ENCODE measurements at places on chromosomes 12 and 14.

- no peak for DNase-seq
These were observed 15.1 kb downstream of the ZDHHC22 start for GRCh38 chr14:77126461-77126990.

GRCh38 chr12:48005001-48005749 is 899 bp upstream of the COL2A1 start:
- DNase-seq, result no peak

DNA sequence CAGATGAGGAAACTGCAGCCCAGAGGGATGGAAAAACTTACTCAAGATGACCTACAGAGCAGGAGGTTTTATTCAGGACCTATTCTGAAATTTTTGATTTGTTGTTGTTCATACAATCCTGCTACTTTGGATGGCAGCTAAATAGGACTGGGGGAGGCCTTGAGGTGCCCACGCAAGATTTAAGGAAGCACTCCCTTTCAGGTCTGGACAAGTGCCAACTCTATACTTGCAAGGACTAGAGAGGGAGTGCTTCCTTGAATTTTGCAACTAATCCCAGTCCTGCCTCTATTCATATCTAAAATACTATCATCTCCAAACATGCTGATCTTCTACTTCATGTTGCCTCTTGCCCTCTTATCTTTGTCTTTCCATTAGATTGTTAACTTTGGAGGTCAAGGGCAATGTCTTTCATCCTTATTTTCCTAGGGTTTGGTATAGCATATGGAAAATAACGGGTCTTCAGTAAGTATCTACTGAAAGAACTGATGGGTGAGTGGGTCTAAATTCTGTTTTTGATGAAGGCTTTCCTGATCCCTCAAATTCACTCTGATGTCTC is 28.6 kb upstream of the PPM1H start:
- DNase-seq, result no peak

DNA sequence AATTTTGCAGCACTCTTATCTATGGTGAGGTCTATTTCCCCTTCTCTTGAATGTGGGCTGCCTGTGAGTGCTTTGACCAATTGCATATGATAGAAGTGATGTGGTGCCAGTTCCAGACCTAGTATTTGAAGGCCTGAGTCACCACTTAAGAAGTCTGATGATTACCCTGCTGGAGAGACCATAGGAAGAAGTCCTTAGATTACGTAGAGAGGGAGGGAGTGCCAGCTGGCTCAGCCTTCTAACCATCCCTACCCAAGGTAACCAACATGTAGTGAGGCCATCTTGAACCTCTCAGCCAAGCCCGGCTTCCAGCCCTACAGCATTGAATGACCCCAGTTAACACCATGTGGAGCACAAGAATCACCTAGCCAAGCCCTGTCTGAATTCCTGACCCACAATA is 166.9 kb downstream of the NELL2 start:
- no peak for DNase-seq

GRCh38 chr12:52682938-52683574 is 2.8 kb upstream of the KRT1 start:
- no peak for DNase-seq
